ENCODE measurements at places on chromosomes 11 and 22. TPM values are rescaled to one million over a fixed set of nuclear protein-coding genes. Genes with fewer than 3 reads are reported as not detected.

The PITPNM1 gene
- total RNA-seq, result 57.1 TPM

- no peaks in the 10 kb centered on the region for H3K36me3 ChIP-seq
- H3K27me3 ChIP-seq, result no peaks in the 10 kb centered on the region
- peaks cover 9% of the 10 kb centered on the region for H3K4me1 ChIP-seq
- no peak for DNase-seq
Observed at GRCh38 chr22:44354288-44354687, 41.5 kb upstream of the SHISAL1 start.

DNA sequence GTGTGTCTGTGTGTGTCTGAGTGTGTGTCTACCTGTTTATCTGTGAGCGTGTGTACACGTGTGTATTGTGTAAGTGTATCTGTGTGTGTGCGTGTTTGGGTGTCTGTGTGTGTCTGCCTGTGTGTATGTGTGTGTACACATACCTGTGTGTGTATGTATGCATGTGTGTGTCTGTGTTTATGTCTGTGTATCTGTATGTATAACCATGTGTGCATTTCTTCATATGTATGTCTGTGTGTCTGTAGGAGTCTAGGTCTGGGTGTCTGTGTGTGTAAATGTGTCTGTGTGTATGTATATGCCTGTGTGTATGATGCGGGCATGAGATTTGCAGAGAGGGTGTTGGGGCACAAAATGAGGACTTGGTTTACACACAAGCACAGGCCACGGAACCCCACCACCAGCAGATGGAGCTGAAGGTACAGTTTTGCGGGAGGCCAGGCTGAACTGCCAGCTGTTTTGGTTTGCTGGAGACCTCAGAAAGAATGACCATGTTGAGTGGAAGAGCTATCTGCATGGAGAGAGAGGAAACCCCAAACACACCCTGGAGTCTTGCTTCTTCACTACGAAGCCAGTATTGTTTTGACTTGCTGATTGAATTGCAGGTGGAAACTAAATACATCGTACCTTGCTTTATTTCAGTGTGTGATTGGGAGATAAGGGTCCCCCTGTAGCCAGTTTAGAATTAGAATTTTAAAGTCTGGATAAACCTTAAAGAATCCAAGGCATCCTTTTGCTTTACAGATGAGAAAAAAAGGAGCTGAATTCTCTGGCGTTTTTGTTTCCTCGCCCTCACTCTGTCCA lies 497.2 kb downstream of the NTM start:
- H3K36me3 ChIP-seq, result no peaks in the 10 kb centered on the region
- H3K4me1 ChIP-seq, result peaks cover 45% of the 10 kb centered on the region
- no peaks in the 10 kb centered on the region for H3K27me3 ChIP-seq

- no peak overlapping the region for H3K4me3 ChIP-seq
- DNase-seq, result no peak
- H3K36me3 ChIP-seq, result no peaks in the 10 kb centered on the region
- H3K4me1 ChIP-seq, result 0 out of 2 replicates have a peak, but pooled peaks cover 3% of the 10 kb centered on the region
Observed at GRCh38 chr22:33326540-33327295, 268.5 kb upstream of the SYN3 start.

The KIF18A gene
- 26.5 TPM for total RNA-seq

DNA sequence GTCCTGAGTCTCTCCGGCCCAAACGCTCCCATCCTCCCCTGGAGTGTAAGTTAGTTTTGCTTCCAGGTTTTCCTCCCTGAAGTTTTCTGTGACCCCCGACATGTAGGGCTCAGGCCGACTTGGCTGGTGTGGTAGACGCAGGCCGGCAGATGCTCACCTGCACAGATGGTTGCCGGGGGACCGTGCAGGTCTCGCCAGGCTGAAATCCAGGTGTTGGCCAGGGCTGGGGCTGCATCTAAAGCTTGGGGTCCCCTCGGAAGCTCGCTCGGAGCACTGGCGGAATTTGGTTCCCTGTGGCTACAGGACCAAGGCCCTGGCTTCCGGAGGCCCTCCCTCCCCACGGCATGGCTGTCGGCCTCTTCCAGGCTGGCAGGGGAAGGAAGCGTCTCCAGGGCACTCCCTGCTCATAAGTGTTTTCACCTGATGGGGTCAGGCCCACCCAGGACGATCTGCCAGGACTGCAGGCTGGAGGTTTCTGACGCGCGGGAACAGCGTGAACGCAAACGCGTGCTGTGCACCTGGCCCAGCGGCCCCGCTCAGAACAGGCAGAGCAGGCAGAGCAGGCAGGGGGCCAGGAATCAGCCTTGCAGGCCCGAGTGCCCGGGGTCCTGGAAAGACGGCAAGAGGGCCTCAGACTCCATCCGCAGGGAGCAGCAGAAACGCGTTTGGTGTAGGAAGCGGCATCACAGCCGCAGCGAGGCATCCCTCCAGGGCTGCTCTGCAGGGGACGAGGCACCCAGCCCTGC lies 258.2 kb downstream of the BRD1 start:
- no peak overlapping the region for H3K27ac ChIP-seq
- no peak for DNase-seq
- no peak overlapping the region for H3K4me3 ChIP-seq
- H3K4me1 ChIP-seq, result no peaks in the 10 kb centered on the region
- no peaks in the 10 kb centered on the region for H3K36me3 ChIP-seq
- H3K27me3 ChIP-seq, result no peaks in the 10 kb centered on the region

The LDLRAD3 gene
- total RNA-seq, result 19.4 TPM

Data from GM23338 (cell line).